HCT116 (cell line): ENCODE measurements at places on chromosomes 16 and 17. TPM values are rescaled to one million over a fixed set of nuclear protein-coding genes. Genes with fewer than 3 reads are reported as not detected.
A peak's percentile ranks its signal among the peaks of the same experiment; 100 is the strongest.

The MAP3K14 gene
- 16.4 TPM for total RNA-seq

The INCA1 gene
- total RNA-seq = 0.74 TPM

The TXNL4B gene
- total RNA-seq = 15.5 TPM

The PTGES3L gene
- total RNA-seq = 1.7 TPM

The HBZ gene
- total RNA-seq = not detected

- H3K4me3 ChIP-seq = no peak overlapping the region
- no peak for DNase-seq
- no peaks in the 10 kb centered on the region for H3K36me3 ChIP-seq
- H3K27ac ChIP-seq = no peak overlapping the region
These were observed 58.1 kb upstream of the ADORA2B start for GRCh38 chr17:15886804-15887203.

- DNase-seq = no peak
- no peaks in the 10 kb centered on the region; the same call in none of the 2 replicates for H3K27me3 ChIP-seq
- H3K36me3 ChIP-seq = no peaks in the 10 kb centered on the region
- no peaks in the 10 kb centered on the region for H3K4me1 ChIP-seq
These were observed 211.4 kb upstream of the ERCC4 start for GRCh38 chr16:13708347-13709120.

- H3K36me3 ChIP-seq = no peaks in the 10 kb centered on the region
- peak; percentile 80 for DNase-seq
These were observed 18.1 kb downstream of the C17orf100 start for GRCh38 chr17:6669479-6670212.

- no peaks in the 10 kb centered on the region for H3K4me1 ChIP-seq
- no peak overlapping the region for H3K27ac ChIP-seq
- no peaks in the 10 kb centered on the region for H3K36me3 ChIP-seq
- no peak overlapping the region for H3K4me3 ChIP-seq
- DNase-seq = no peak
- peaks cover 10% of the 10 kb centered on the region; the same call in 1 of the 2 replicates for H3K27me3 ChIP-seq
These were observed 18.6 kb downstream of the TMEM98 start for GRCh38 chr17:32946375-32947135.

GRCh38 chr17:8960325-8961140 is 5.0 kb downstream of the PIK3R5 start:
- peaks cover 3% of the 10 kb centered on the region; the same call in 1 of the 2 replicates for H3K27me3 ChIP-seq
- no peaks in the 10 kb centered on the region for H3K36me3 ChIP-seq
- no peak overlapping the region for H3K27ac ChIP-seq
- DNase-seq = no peak
- no peak overlapping the region for H3K4me3 ChIP-seq
- peaks cover 3% of the 10 kb centered on the region; the same call in 1 of the 2 replicates for H3K4me1 ChIP-seq

DNA sequence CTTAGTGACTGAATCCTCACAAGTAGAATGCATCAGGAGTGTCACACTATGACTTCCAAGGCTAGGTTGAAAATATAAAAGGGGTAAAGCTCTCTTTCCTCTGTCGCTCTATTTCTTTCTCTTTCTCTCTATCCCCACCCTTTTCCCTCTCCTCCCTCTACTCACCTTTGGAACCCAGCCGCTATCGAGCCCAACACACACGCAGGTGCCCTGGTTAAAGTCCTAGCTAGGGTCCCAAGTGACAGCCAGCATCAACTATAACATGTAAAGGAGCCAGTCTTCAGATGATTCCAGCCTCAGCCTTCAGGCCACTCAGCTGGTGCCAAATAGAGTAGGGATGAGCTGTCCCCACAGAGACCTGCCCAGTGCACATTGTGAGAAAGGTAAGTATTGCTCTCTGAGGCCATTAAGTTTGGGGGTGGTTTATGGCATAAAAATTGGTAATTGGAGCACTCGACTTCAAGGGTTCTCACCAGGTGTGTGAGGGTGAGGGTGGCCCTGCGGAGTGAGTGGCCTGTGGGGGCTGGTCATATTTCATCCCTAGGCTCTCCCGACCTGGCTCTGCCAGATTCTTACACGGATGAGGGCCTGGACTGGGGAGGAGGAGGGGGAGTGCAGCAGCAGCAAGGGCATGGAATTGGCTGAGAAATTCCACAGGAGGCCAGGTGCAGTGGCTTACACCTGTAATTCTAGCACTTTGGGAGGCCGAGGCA is 14.9 kb upstream of the C16orf54 start:
- no peaks in the 10 kb centered on the region for H3K27me3 ChIP-seq
- peaks cover 17% of the 10 kb centered on the region for H3K4me1 ChIP-seq
- no peak overlapping the region for H3K4me3 ChIP-seq
- no peaks in the 10 kb centered on the region for H3K36me3 ChIP-seq
- DNase-seq = no peak
- no peak overlapping the region for H3K27ac ChIP-seq

DNA sequence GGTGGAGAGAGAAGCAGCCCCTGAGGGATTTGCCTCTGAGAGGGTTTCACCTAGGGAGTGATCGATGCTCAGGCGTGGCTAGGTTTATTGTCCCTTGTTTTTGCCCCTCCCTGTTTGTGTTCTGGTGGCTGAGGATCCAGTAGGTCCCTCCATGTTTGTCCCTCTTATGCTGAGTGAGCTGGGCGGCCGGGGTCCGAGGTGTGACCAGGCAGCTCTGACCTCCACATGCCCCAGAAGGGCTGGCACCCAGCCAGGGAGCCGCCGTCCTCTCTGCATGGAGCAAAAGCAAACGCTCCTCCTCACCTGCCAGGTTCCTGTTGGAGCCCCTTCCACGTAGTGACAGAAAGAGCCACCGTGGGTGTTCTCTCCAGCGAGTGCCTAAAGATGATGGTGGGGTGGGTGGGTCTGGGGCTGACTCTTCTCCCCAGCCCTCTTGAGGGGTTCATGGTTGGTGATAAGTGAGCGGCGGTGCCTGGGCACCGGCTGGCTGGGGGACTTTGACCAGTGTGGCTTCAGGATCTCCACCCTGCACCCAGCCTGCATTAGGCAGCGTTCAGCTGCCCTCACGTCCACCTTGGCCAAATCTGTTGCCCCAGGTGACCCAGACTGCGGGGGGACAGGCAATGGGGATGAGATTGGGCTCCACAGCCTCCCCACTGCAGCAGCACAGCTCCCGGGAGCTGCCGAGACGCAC is 14.1 kb upstream of the NUDT16L1 start:
- no peaks in the 10 kb centered on the region for H3K36me3 ChIP-seq
- no peaks in the 10 kb centered on the region for H3K27me3 ChIP-seq
- no peak overlapping the region for H3K27ac ChIP-seq
- DNase-seq = no peak
- no peak overlapping the region for H3K4me3 ChIP-seq
- no peaks in the 10 kb centered on the region for H3K4me1 ChIP-seq

DNA sequence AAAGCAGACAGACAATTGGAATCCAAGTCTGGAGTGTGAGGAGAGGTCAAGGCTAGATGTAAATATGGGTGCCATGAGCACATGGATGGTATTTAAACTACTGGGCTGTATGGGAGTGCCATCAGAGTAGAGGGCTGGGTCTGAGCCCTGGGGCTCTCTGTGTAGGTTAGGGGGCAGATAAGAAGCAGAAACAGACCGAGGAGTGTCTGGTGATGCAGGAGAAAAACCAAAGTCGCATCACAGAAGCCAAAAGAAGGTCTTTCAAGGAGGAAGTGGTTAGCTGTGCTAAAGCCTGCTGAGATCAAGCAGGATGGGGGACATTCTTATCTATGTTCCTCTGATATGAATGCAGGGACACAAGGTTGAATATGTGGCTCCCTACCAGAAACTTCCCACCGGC is 1.9 kb downstream of the TSEN54 start:
- no peak for DNase-seq
- H3K4me1 ChIP-seq = peaks cover 14% of the 10 kb centered on the region
- H3K4me3 ChIP-seq = no peak overlapping the region
- H3K36me3 ChIP-seq = peaks cover 18% of the 10 kb centered on the region
- H3K27ac ChIP-seq = no peak overlapping the region
- no peaks in the 10 kb centered on the region for H3K27me3 ChIP-seq

- no peak overlapping the region for H3K4me3 ChIP-seq
- H3K27me3 ChIP-seq = no peaks in the 10 kb centered on the region
- 0 out of 2 replicates have a peak, but pooled peaks cover 8% of the 10 kb centered on the region for H3K36me3 ChIP-seq
- no peak overlapping the region for H3K27ac ChIP-seq
- H3K4me1 ChIP-seq = peaks cover 17% of the 10 kb centered on the region
These were observed 57.4 kb upstream of the ERN1 start for GRCh38 chr17:64187093-64187895.

- H3K4me1 ChIP-seq = no peaks in the 10 kb centered on the region
- H3K27ac ChIP-seq = no peak overlapping the region
- H3K27me3 ChIP-seq = no peaks in the 10 kb centered on the region
- DNase-seq = no peak
These were observed 15.5 kb downstream of the SNF8 start for GRCh38 chr17:48928876-48929811.
